Activated CD4-positive, alpha-beta memory T cell treated with anti-CD3 and anti-CD28 coated beads, Interleukin-2, amount 10 ng/mL, durations not matched to agents 7 days and 5 days (primary cell): ENCODE measurements at places on chromosomes 6 and 20. TPM values are rescaled to one million over a fixed set of nuclear protein-coding genes. Genes with fewer than 3 reads are reported as not detected.

GRCh38 chr20:46050444-46050843 is 21.4 kb downstream of the SLC12A5 start:
- H3K4me3 ChIP-seq: no peak overlapping the region
- no peaks in the 10 kb centered on the region for H3K36me3 ChIP-seq
- no peak overlapping the region for H3K27ac ChIP-seq
- H3K4me1 ChIP-seq: no peaks in the 10 kb centered on the region

DNA sequence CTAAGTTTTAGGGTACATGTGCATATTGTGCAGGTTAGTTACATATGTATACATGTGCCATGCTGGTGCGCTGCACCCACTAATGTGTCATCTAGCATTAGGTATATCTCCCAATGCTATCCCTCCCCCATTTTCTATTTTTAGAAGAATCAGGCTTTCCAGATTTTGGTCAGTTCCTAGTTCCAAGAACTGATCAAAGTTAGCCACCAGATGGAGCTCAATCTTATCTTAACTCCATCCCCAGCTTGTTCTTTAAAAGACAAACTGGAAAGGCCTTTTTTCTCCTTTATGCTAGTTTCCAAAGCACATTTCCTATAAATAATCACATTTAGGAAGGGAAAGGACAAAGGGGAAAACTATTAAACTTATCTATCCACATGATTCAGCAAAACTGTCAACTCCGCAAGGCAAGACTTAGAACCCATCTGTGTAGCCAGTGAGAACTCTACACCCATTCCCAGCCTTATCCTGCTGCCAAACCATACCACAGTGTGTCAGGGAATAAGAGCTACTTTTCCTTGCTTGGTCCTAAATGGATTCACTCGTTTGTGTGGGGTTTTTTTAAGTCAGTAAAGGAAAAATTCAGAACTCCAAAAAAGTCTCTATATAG is 22.8 kb upstream of the KHDC1 start:
- H3K36me3 ChIP-seq: peaks cover 14% of the 10 kb centered on the region
- H3K27ac ChIP-seq: no peak overlapping the region
- H3K4me3 ChIP-seq: no peak overlapping the region
- DNase-seq: no peak
- H3K4me1 ChIP-seq: peaks cover 17% of the 10 kb centered on the region

GRCh38 chr6:155253337-155253736 is 10.5 kb upstream of the CLDN20 start:
- DNase-seq: no peak
- H3K4me3 ChIP-seq: no peak overlapping the region
- no peaks in the 10 kb centered on the region for H3K4me1 ChIP-seq
- H3K36me3 ChIP-seq: peaks cover 41% of the 10 kb centered on the region
- H3K27ac ChIP-seq: no peak overlapping the region

HTR1E gene
- not detected for total RNA-seq

GRCh38 chr20:59809630-59810448 is 123.6 kb downstream of the SYCP2 start:
- no peaks in the 10 kb centered on the region for H3K27me3 ChIP-seq
- DNase-seq: no peak
- H3K4me1 ChIP-seq: no peaks in the 10 kb centered on the region
- H3K4me3 ChIP-seq: no peak overlapping the region

GLP1R gene
- total RNA-seq: not detected

DNA sequence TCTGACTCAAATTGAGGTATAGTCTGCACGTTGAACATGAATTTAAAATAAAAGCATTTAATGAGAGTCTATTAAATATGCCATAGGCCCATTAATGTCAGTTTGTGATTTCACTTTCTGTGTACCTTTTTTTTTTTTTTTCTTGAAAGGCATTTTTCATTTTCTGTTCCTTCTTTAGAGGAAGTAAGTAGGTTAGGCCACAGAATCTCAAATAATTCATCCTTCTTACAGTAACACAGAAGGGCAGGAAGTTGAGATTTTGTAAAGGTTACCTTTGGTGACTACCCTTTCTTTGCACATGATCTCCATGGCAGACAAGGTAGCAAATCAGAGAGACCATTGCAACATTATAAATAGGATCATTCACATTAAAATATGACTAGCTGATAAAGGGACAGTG is 9.6 kb downstream of the L3MBTL3 start:
- H3K27me3 ChIP-seq: peaks cover 2% of the 10 kb centered on the region
- DNase-seq: no peak
- peaks cover 43% of the 10 kb centered on the region for H3K4me1 ChIP-seq

- H3K4me1 ChIP-seq: no peaks in the 10 kb centered on the region
- no peak overlapping the region for H3K4me3 ChIP-seq
- H3K27me3 ChIP-seq: no peaks in the 10 kb centered on the region
- peaks cover 26% of the 10 kb centered on the region for H3K36me3 ChIP-seq
- DNase-seq: no peak
Measured at GRCh38 chr6:144758602-144759001, 473.5 kb downstream of the UTRN start.

- no peak overlapping the region for H3K4me3 ChIP-seq
- H3K4me1 ChIP-seq: no peaks in the 10 kb centered on the region
- no peaks in the 10 kb centered on the region for H3K27me3 ChIP-seq
- no peaks in the 10 kb centered on the region for H3K36me3 ChIP-seq
Measured at GRCh38 chr6:19755181-19755580, 82.0 kb upstream of the ID4 start.

- peaks cover 25% of the 10 kb centered on the region for H3K4me1 ChIP-seq
- no peaks in the 10 kb centered on the region for H3K27me3 ChIP-seq
- no peaks in the 10 kb centered on the region for H3K36me3 ChIP-seq
Measured at GRCh38 chr20:60101891-60102281, 143.7 kb downstream of the CDH26 start.

DNA sequence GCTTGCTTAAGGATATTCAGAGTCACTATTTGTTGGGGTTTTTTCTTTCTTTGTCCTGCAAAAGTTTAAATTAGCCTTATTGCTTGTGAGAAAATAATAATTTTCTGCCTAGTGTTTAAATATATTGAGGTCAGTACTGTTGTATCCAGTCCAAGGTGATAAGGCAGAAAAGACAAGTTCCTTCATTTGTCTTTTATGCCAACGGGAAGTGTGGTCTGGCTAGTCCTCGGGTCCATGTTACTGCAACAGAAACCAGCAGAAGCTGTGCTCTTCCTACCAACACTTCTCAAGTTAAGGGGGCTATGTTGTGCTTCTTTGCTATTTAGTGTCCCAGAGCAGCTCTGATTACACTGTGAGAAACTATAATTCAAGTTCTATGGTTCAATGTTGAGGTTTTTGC is 301.1 kb downstream of the TBC1D7 start:
- H3K36me3 ChIP-seq: no peaks in the 10 kb centered on the region
- H3K4me3 ChIP-seq: no peak overlapping the region
- no peak overlapping the region for H3K27ac ChIP-seq
- H3K27me3 ChIP-seq: peaks cover 18% of the 10 kb centered on the region
- DNase-seq: no peak

BFSP1 gene
- total RNA-seq: 2.7 TPM

DNA sequence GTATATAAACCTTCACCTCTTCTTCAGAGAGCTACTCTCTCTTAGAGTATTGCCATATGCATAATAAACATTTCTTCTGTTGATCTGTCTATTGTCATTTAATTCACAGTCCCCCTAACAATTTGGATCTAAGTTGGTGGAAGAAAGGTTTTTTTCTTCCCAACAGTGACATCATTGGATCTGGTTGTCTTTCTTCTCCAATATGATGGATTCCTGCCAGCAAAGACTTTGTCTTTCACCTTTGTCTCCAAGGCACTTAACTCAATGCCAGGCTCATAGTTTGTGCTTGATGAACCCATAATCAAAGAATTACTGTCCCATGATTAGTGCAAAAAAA is 39.6 kb downstream of the ABHD12 start:
- no peak for DNase-seq
- H3K36me3 ChIP-seq: no peaks in the 10 kb centered on the region
- H3K4me3 ChIP-seq: no peak overlapping the region
- H3K27me3 ChIP-seq: no peaks in the 10 kb centered on the region
- H3K27ac ChIP-seq: no peak overlapping the region
- H3K4me1 ChIP-seq: peaks cover 24% of the 10 kb centered on the region

C20orf141 gene
- not detected for total RNA-seq

KCNQ5 gene
- 4.7 TPM for total RNA-seq

DNA sequence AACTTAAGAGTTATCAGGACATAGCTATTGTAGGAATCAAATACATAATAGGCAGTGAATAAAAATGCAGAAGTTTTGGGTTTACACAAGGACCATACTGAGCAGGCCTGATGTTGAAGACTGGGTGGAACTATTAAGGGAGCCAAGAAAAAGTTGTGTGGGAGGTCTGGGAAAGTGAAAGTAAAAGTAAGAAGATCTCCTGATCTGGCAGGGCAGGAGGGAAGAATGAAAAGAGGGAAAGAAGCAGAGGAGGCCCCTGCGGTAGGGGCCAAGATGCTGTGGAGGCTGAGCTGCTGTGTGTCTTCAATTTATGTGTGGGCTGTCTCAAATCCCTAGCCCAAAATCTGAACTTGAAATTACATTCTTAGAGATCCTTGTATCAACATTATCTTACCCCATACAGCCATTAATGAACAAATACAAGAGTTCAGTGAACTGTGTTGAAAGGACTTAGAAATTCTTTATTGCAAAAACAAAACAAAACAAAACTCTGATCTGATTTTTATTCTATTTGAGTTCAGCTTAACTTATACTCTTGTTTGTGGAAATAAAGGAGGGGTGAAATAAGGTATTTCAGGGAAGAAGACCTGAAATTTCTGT is 1183.8 kb downstream of the HACE1 start:
- H3K4me1 ChIP-seq: no peaks in the 10 kb centered on the region
- DNase-seq: no peak
- H3K27me3 ChIP-seq: no peaks in the 10 kb centered on the region
- no peaks in the 10 kb centered on the region for H3K36me3 ChIP-seq

- no peaks in the 10 kb centered on the region for H3K36me3 ChIP-seq
- no peaks in the 10 kb centered on the region for H3K4me1 ChIP-seq
- no peak overlapping the region for H3K27ac ChIP-seq
Measured at GRCh38 chr6:132136981-132137380, 185.8 kb upstream of the CCN2 start.

- DNase-seq: no peak
- no peak overlapping the region for H3K27ac ChIP-seq
- H3K4me1 ChIP-seq: no peaks in the 10 kb centered on the region
- peaks cover 6% of the 10 kb centered on the region for H3K27me3 ChIP-seq
- no peak overlapping the region for H3K4me3 ChIP-seq
- H3K36me3 ChIP-seq: no peaks in the 10 kb centered on the region
Measured at GRCh38 chr6:148239215-148239614, 103.4 kb upstream of the SASH1 start.

- H3K27me3 ChIP-seq: no peaks in the 10 kb centered on the region
- H3K27ac ChIP-seq: no peak overlapping the region
- DNase-seq: no peak
- no peak overlapping the region for H3K4me3 ChIP-seq
Measured at GRCh38 chr20:37789408-37789807, 95.6 kb downstream of the CTNNBL1 start.

DNA sequence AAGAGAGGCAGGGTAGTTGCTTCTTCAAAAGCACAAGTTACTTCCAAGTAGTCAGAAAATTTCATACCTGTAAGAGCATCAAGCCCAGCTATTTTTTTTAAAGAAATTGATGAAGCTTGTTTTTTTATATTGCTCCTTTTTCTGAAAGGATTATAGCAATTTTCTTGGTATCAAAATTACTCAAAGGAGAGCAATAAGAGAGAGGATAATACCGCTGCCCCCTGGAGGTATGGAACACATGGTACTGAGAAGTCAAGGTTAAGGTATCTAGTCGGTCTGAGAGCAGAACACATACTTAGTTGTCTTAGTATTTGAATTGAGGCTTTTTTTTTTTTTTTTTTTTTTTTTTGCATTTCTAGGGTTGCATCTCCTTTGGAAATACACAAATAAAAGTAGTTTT is 59.4 kb downstream of the ADGRF5 start:
- no peaks in the 10 kb centered on the region for H3K27me3 ChIP-seq
- DNase-seq: no peak
- H3K27ac ChIP-seq: no peak overlapping the region
- no peak overlapping the region for H3K4me3 ChIP-seq

- no peak for DNase-seq
- H3K4me1 ChIP-seq: no peaks in the 10 kb centered on the region
- H3K27me3 ChIP-seq: peaks cover 10% of the 10 kb centered on the region
Measured at GRCh38 chr6:157732007-157732406, 91.0 kb upstream of the SNX9 start.

DNA sequence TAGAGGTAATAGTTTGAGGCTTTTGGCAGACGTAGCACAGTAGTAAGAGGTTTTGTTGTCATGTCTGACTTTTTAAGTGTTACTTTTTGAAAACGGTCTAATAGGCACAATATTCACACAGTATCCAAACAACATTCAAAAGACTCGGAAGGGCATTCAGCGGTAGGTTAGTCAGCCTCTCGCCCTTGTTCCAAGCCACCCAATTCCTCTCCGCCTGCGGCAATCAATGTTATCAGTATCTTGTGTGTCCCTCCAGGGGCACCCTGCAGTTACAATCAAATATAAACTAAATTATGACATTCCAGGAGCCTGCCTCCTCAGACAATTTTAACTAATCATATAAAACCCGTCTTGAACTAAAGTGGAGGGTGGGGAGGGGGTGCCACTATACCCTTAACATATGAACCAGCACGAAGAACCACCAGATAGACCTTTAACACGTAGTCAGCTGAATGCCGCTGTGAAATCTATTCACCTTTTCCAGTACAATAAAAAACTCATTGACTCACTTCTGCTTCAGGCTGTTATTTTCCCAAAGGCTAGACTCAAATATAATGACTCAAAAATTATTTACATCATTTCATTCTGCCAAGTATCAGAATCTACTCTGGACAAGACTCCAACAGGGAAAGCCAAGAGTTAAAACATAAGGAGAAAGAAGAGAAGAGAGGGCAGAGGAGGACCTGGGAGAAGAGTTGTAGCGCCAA is 1.6 kb downstream of the TENT5A start:
- H3K27ac ChIP-seq: no peak overlapping the region
- H3K36me3 ChIP-seq: peaks cover 3% of the 10 kb centered on the region
- H3K4me3 ChIP-seq: peak overlapping the region; percentile 85
- DNase-seq: no peak
- peaks cover 27% of the 10 kb centered on the region for H3K27me3 ChIP-seq
- H3K4me1 ChIP-seq: peaks cover 21% of the 10 kb centered on the region

DNA sequence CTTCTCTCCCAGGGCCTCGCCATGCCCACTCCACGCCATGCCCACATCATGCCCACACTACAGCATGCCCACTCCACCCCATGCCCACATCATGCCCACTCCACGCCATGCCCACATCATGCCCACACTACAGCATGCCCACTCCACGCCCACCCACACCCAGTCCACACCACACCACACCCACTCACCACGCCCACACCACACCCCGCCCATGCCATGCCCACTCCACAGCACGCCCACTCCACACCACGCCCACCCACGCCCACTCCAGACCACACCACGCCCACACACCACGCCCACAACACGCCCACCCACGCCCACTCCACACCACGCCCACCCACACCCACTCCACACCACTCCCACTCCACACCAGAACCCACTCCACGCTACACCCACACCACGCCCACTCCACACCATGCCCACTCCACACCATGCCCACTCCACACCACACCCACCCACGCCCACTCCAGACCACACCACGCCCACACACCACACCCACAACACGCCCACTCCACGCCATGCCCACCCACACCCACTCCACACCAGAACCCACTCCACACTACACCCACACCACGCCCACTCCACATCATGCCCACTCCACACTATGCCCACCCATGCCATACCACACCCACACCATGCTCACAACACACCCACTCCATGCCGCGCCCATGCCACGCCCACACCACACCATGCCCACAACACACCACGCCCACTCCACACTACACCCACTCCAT is 88.6 kb downstream of the ERMARD start:
- H3K27me3 ChIP-seq: peaks cover 14% of the 10 kb centered on the region
- no peak overlapping the region for H3K27ac ChIP-seq
- H3K4me1 ChIP-seq: no peaks in the 10 kb centered on the region

- H3K27ac ChIP-seq: no peak overlapping the region
- no peaks in the 10 kb centered on the region for H3K36me3 ChIP-seq
- peaks cover 61% of the 10 kb centered on the region for H3K27me3 ChIP-seq
- DNase-seq: no peak
Measured at GRCh38 chr6:129767776-129768485, 58.0 kb upstream of the ARHGAP18 start.

TMEM170B gene
- total RNA-seq: 0.50 TPM
